ENCODE measurements at places on chromosomes 3 and 15. TPM values are rescaled to one million over a fixed set of nuclear protein-coding genes. Genes with fewer than 3 reads are reported as not detected.

DNA sequence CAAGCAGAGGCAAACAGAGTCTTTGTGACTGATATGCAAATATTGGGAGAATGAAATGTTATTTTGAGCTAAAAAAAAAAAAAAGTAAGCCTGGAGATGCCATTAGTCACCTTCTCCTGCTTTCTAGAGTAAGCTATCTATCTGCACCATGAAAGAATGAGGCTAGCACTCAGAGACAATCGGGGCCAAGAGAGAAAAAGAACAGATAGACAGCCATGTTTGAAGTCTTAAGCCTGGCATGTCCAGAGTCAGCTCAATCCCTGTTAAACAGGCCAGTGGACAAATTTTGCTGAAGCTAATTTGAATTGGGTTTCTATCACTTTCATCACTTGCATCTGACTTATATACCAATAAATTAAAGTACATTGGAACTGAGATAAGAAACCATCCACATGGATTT lies 204.4 kb downstream of the SLC9A9 start:
- H3K4me3 ChIP-seq: no peak overlapping the region
- no peaks in the 10 kb centered on the region for H3K36me3 ChIP-seq
- H3K27me3 ChIP-seq: no peaks in the 10 kb centered on the region
- H3K4me1 ChIP-seq: peaks cover 2% of the 10 kb centered on the region
- no peak overlapping the region for H3K27ac ChIP-seq

- no peaks in the 10 kb centered on the region for H3K27me3 ChIP-seq
- H3K4me1 ChIP-seq: no peaks in the 10 kb centered on the region
Measured at GRCh38 chr3:58254144-58254543, 16.6 kb downstream of the ABHD6 start.

Gene C2CD4A
- total RNA-seq: under 0.01 TPM

Gene AP3B2
- 0.18 TPM for total RNA-seq

All from muscle of leg (tissue), 16 donors.